ENCODE measurements at places on chromosomes 16 and 17.

DNA sequence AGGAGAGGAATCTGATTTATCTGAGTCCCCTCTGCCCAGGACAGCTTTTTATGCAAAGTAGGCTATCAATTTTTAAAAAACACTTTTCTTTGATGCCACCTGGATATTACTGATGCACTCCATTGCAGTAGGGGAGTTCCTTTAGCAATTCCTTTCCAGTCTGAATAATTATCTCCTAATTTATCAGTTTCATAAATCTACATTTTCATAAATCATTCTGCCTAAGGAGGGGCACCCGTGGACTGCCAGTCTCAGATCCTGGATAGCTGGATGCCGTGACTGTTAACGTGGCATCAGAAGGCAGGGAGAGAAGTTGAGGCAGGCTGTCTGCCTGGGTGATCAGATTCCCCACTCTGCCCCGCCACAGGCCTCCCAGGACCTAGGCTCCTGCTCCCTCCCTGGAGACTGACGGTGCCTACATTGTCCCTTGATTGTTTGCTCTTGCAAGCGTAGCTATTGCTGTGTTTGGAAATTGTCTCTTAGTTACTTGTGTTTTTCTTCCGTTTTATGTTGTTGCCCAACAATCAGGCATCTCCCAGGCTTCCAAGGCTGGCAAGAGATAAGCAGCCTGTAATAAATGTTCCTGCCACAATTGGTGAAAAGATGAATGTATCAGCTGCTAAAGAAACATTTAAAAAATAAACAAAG is 75.2 kb downstream of the KATNIP start:
- no peak for DNase-seq

GRCh38 chr17:238964-239259 is 57.5 kb upstream of the DOC2B start:
- DNase-seq = no peak

DNA sequence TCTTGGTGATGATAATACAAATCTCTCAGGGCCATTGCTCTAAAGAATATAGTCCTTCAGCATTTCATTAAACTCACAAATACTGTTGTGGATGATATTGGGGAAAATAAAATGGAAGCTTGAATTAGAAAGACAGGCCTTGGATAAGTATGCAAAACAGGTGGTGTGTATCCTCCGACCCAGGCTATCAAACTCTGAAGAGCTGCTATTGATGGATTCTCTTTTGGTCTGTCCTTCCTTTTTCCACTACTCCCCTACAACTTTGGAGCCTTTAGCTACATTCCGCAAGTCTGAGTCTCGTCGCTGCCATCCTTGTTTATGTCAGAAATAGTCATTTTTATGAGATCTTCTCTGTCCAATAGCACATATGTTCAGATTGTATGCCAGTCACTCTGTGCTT is 351.6 kb downstream of the KCNJ2 start:
- DNase-seq = no peak

DNA sequence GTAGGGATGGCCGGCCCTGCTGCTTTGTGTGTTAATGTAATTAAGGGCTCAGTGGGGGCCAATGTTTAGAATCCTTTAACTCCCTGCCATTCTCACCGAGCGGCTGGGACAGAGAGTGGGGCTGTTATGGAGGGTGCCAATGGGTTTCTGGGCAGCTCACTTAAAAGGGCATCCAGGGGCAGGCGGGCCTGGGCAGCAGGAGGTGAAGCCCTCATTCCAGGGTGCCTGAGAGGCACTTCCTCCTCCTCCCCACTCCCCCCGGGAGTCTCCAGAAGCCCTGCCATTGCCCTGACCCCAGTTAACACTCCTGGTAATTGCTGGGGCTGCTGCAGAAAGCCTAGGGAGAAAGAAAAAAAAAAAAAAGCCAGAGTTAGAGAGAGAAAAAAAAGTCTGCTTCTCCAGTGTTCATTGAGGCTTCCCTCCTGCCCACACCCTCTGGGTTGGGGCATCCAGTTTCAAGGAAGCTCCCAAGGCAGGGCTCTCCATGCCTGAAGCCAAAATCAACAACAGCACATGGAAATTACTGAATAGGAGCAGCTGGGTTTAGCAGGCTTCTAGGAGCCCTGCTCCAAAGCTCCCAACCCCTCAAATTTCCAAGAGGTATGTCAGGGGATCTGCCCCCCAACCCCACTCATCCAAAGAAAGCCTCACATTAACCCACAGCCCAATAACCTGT is 28.0 kb downstream of the CUEDC1 start:
- DNase-seq = no peak

GRCh38 chr17:67365738-67366192 is 612 bp downstream of the PSMD12 start:
- DNase-seq = no peak

DNA sequence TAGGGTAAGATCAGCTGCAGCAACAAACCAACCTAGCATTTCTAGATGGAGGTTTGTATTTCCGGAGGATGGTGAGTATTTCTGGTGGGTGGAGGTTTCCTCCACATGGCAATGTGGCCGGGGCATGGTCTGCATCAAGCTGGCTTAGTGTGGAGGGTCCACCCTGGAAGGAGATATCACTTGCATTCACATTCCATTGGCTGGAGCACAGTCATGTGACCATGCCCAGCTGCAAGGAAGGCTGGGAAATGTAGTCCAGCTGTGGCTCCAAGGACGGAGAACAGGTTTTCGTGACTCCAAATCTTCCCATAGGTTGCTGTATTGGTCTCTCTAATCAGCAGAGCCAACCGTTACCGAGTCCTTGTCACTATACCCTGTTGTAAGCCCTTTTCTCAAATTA is 68.7 kb downstream of the RAI1 start:
- DNase-seq = no peak

Measured in ascending aorta (tissue), 2 donors.